ENCODE measurements at places on chromosomes 1 and 21.

GRCh38 chr1:220094016-220094911 is at the start of gene IARS2:
IARS2 (plus strand) TSS chr1:220094132; CDS start chr1:220094217, 85 bp downstream.
- peak; percentile 90 for DNase-seq

DNA sequence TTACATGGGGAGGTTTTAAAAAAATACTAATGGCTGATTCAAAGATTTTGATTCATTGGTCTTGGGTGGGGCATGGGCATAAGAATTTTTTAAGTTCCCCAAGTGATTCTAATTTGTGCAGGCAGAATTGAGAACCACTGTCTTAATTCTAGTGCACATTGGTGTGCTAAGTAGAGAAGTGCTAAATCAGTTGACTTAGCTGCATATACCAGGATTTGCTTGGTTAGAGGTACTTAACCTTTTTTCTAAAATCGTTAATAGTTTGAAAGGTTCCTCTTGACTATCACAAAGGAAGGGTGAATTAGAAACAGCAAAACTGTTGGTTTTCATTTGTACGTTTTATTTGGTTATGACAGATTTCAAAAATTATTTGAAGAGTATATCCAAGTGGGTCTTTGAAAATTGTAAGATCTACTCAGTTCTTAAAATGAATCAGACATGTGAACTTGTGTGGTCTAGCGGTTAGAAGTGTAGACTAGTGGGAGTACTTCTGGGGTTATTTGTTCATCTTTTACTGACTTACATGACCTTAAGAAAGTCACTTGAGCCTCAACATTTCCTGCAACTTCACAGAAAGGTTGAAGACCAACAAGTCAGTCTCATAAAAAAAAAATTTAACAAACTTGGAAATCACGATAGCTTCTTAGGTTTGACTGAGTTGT is 66.7 kb downstream of the RPAP2 start:
- peak; percentile 90 for DNase-seq

DNA sequence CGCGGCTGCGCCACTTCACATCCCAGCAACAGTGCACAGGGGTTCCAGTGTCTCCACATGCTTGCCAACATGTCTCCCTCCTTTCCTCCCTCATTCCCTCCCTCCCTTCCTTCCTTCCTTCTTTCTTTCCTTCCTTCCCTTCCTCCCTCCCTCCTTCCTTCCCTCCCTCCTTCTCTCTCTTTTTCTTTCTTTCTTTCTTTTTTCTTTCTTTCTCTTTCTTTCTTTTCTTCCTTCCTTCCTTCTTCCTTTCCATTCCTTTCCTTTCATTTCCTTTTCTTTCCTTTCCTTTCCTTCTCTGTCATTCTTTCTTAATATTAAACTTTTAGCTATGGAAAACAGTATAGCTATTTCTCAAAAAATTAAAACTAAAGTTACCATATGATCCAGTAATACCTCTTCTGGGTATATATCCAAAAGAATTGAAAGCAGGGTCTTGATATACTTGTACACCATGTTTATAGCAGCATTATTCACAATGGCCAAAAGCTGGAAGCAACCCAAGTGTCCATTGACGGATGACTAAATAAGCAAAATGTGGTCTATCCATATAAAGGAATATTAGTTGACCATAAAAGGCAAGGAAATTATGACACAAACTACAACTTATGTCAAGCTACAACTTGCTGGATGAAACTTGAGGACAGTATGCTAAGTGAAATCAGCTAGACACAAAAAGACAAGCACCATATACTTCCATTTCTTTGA is 55.0 kb upstream of the TLR5 start:
- no peak for DNase-seq

DNA sequence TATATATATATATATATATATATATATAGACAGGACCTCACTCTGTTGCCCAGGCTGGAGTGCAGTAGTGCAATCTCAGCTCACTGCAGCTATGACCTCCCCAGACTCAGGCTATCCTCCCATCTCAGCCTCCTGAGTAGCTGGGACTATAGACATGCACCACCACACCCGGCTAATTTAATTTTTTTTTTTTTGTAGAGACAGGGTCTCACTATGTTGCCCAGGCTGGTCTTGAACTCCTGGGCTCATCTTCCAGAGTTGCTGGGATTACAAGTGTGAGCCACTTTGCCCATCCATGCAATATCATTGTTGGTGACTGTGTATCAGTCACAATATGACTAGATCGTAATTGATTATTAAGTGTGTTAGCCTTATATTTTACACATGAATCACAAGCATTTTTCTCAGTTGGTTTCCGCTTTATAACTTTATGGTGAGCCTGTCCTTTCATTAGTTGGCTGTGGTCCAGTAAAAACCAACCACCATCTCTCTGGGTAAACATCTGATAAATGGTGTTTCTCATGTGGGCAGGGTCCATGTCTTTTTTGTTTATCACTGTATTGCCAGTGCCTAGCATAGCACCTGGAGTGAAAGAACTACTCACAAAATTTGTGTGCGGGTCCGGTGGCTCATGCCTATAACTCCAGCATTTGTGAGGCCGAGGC is 63.6 kb downstream of the MYOM3 start:
- no peak for DNase-seq

GRCh38 chr1:13583595-13583965 is at the start of gene PDPN:
PDPN (plus strand) TSS chr1:13583832; CDS start chr1:13584034, 202 bp downstream.
- DNase-seq: no peak

DNA sequence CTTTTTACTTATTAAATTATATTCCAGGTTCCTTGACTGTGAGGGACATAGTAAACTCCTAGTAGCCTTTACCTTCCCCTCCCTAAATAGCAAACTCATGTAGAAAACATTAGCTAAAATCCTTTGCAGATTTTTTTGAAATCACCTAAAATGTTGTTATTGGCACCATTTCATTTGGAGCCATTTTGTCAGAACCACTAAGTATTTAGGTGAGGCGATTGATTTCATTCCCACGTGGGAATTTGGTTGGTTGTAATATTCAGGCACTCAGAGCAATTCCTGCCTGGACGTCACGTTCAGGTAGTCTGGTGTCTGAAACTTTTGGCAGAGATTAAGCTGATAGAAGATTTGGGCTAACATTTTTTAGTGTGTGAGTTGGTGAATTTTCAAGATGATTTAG is 84.3 kb downstream of the CAMTA1 start:
- DNase-seq: no peak

- DNase-seq: no peak
Observed at GRCh38 chr1:227058321-227058751, 118.2 kb downstream of the COQ8A start.

DNA sequence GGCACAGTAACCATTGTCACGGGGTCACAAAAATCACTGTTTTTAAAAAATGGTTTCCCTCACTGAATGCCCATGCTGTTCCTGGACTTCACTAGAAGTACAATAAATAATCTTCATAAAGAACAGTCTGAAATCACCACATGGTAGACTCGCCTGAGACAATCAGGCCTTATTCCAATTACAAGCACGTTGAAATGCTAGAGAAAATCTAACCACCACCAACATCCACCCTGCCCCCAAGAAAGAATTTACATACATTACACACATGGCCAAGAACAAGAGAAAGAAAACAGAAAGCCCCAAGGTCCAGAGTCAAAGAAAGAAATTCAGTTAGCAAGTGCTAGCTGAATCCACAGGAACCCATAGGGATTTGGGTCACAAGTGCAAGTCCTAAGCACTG is 107.0 kb upstream of the ERG start:
- DNase-seq: no peak

DNA sequence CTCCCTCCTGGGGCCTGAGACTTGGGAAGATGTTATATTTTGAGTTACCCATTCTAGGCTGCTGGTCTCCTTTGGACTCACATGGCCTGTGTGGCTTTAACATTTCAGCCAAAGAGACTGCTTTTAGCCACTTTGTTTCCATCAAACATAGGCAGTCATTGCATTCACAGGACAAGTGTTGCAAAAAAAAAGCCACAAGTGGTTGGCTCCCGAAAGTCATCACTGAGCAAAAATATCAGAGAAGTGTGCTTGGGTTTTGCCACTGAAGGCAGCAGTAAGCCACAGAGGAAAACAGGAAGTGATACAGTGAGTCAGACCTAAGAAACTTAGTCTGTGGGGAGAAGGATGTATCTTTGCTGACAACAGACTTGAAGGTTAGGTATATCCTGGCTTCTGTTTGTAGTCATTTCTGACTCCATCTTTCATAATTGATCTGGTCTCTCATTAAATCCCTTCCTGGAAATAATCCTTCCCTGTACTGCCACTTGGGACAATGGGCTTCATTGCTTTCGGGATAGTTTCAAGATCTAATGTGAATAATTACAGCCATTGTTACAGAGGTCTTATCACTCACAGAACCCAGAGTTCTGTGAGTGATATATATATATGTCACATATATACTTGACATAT is 80.9 kb downstream of the COLGALT2 start:
- DNase-seq: peak; percentile 98

DNA sequence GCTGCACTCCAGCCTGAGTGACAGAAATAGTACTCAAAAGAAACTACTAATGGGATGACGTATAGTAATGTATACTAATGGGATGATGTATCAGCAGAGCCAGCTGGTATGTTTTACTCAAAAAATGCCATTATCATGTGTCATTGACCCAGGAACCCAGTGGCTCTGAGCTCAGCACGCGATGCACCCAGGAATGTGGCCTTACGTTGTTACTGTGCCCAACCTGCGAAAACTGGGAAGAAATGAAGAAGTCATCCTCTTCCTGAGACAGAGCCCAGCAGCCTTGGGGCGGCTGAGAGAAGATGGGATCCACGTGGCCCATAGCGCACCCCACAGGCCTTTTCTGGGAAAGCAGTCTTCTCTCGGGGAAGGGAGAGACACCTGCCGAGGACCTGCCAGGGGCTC is 8.8 kb downstream of the UBE2J2 start:
- no peak for DNase-seq

DNA sequence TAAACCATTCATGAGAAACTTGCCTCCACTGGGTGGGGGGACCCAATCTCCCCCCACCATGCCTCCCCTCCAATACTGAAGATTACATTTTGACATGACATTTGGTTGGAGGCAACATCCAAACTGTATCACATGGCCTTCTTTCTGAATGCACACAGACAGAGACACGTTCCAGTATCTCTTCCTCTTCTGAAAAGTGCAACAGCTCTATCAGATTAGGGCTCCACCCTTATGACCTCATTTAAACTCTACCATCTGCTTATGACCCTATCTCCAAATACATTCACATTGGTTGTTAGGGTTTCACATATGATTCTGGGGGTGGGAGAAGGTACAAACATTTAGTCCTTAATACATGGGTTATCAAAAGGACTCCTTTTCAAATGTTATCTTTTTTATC is 481.8 kb upstream of the NFIA start:
- no peak for DNase-seq

DNA sequence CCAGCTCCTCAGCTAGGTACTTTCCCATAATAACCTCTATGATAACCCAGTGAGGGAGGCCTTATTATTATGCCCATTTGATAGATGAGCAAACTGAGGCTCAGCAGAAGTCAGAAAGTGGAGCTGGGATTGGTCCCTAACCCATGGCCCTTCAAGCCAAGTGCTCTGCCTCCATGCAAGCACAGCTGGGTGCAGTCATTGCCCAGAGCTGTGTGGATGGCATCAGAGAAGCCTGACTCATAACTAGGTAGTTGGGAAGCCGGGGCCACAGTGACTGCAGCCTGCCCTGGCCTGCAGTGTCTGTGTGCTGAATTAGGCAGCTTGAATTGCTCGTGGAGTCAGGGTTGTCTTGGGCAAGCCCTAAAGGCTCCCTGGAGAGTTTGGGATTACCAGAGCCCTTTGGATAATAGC is 89.9 kb upstream of the SLC2A1 start:
- DNase-seq: no peak

DNA sequence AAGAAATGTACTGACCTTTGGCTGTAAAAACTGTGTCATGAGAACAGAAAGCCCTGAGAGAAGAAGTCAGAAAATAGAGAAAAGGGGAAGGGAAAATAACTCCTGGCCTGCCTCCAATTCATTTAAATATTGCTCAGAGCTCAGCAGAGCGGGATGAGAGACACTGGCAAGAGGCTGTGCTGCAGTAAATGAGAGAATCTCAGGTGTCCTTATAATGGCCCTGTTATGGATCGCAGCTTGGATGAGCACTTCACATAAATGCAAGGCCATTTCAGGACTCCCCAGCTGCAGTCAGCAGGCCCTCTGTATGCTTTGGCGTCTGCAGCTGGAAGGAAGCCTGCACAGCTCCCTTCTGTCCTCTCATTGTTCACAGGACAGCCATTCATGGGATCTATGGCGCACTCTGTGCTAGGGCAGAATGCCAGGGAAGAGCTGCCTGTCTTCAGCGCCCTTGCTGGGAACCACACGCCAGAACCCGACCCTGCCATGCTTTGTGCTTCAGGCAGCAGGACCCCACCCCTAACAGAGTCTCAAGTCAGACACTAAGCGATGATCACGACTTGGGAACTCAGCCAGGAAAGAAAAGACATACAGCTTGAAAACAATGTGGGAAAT is 20.7 kb upstream of the ABCB10 start:
- DNase-seq: no peak

DNA sequence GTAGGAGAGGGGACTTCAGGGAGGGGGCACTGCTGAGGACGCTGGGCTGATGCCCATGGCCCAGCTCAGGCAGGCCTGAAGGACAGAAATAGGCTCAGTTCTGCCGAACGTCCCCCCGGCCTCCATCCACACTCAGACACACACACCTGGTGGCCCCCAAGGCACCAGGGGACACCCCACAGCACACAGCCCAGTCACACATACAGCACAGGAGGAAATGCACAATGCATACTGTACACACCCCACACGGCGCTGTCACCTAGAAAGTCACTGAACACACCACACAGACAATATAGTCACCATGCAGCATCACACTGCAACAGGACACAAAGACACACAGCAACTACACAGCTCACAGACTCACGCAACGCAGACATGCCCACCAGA is 562 bp downstream of the SYTL1 start:
- peak; percentile 81 for DNase-seq

- no peak for DNase-seq
Observed at GRCh38 chr1:183039985-183040447, 16.8 kb downstream of the LAMC1 start.

- DNase-seq: no peak
Observed at GRCh38 chr1:109691759-109692158, 4.1 kb downstream of the GSTM1 start.

GRCh38 chr21:34205811-34206571 is 132.6 kb downstream of the MRPS6 start:
- DNase-seq: no peak

DNA sequence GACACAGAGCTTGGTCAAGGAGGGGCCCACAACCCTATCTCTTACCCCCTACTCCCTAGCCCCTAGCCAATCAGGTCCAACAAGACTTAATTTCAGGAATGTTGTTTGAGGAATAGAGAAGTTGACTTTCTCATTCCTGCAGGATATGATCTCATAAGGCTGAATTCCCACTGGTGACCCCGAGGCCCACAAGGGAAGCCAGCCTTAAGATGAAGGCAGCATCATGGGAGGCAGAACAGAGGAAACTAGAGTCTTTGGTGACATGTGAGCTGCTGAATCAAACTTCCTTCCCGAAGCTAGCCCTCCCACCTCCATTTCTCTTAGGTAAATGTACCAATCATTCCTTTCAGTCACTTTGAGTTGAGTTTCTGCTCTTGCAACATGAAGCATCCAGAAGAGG is 9.1 kb upstream of the PDIK1L start:
- DNase-seq: no peak

DNA sequence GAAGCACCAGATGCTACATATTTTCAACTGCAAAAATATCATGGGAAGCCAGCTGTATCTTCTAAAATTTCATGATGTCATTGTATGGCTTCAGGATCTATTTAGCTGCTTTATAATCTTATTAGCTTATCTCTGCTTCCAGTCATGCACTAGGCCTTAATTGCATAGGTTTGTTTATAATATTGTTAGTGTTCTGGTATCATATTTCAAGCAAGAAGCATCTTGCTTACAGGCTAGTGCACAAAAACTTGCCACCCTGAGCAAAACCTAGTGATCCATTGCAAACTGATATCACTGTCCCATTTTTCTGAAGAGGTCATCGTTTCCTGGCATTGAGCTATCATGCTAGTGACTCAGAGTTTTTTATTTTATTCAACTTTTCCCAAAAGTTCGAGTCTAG is 15.7 kb upstream of the NRIP1 start:
- DNase-seq: no peak

Data from T-helper 2 cell (primary cell).